ENCODE measurements at places on chromosomes 1 and 21.

GRCh38 chr1:25197235-25197975 is 34.9 kb downstream of the SYF2 start:
- no peak for DNase-seq

DNA sequence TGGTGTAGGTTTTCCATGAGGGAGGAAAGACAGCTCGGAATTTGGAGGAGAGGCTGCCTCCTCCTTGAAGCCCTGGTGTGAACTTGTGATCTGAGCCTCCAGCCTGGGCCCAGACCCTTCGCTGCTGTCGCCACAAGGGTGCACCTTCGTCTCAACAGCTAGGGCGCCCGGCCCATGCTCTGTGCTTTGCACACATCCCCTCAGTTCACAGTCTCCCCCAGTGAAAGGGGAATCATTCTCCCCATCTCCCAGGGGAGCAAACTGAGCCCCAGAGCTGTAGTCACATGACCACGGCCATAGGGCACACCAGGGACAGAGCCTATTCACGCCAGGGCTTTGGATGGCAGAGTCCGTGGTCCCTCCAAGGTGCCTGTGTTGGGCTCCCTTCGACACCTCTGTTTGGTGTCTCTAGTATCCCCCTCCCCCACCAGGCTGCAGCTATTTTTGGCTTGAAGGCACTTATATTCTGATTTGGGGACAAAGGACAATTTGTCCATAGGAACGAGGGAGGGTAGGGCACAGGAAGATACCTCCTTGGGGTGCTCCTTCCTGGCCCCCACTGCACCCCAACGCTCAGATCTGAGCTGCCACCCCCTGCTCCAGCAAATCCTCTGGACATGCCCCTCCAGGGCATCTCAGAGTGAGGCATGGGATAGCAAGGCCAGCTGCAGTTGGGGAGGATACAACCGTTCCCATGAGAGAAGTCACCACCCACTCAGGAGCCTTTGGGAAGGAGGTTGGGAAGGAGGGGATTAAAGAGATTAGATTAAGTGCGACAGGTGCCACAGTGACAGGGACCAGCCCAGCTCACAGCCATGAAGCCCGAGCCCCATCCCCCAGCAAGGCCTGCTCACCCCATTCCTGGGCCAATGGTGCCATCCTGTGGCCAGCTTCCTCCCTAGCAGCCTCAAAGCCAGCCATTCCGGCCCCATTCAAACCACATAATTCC is 15.7 kb downstream of the MATN1 start:
- DNase-seq: peak; percentile 86

GRCh38 chr1:12272770-12273169 is 42.9 kb downstream of the VPS13D start:
- no peak for DNase-seq

DNA sequence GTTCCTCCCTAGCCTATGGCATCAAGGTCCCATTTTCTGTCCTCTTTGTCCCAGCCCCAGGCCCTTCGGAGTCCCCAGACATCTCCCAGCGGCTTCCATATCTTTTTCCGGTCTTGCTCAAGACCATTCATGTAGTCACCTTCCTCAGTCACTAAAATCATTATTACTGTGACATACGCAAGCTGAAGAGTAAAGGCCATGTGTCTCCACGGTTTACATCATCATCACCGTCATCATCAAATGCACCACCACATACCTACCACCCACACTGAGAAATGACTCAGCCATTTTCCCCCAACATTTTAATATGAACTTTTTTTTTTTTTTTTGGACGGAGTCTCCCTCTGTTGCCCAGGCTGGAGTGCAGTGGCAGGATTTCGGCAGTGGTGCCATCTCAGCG is 43.4 kb downstream of the FHAD1 start:
- DNase-seq: no peak

GRCh38 chr1:38727684-38728584 is 131.6 kb downstream of the RRAGC start:
- peak; percentile 31 for DNase-seq

DNA sequence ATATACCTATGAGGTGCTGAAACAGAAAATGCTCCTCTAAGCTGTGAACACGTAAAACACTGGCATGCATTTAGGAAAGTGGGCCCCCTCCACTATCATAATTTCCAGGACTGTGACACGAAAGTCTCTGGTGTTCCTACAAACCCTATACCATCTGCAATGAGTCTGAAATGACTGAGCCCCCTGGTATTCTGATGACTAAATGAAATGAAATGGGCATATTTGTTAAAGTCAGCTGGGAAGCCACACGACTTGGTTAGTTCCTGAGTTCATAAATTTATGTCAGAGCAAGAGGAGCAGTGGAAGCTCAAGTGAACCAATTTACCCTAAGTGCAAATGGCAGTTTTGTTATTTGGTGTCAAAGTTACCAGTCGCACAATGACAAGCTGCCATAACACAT is 182.3 kb downstream of the KCTD3 start:
- no peak for DNase-seq

- no peak for DNase-seq
Observed at GRCh38 chr1:177786176-177786745, 183.6 kb downstream of the SEC16B start.

GRCh38 chr21:34642211-34643075 is 26.4 kb upstream of the CLIC6 start:
- DNase-seq: no peak

DNA sequence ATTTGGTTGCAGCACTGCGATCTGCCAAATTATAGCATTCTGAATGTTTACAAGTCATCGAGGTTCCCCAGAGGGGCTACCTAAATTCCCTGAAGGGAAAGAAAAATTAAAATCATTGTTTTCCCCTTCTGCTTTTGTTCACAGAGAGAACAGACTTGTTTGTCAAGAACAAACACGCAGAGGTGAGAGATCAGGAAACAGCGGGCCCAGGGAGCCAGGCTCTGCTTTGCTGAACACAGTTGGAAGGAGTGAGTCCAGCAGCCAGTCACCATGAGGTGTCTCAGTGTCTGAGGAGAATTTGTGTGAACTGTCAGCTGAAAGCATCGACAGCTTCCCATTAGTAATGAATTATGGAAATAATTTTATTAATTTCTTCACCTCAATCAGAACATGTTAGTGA is 52.5 kb downstream of the RWDD3 start:
- no peak for DNase-seq

GRCh38 chr1:56506951-56507491 is 72.3 kb downstream of the PLPP3 start:
- DNase-seq: no peak

DNA sequence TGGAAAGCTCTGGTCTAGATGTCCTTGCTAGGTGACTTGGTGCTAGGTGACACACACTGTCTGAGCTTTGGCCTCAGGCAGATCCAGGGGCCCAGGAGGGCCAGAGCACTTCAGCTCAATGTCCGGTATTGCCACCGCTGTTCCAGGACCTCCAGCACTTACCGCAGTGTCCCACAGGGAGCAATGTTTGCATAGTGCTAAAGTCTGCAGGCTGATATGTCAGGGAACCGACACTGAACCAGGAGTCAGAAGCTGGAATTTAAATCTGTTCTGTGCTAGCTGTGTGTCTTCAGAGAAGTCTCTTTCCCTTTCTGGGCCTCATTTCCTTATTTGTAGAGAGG is 19.3 kb downstream of the DHCR24 start:
- DNase-seq: no peak

- DNase-seq: no peak
Observed at GRCh38 chr1:172663732-172664131, 4.8 kb downstream of the FASLG start.

All from ELF-1 (cell line).